ENCODE measurements at places on chromosomes 2 and 18. TPM values are rescaled to one million over a fixed set of nuclear protein-coding genes. Genes with fewer than 3 reads are reported as not detected.

GRCh38 chr2:151138507-151138906 lies 123.2 kb downstream of the RBM43 start:
- DNase-seq = no peak
- H3K36me3 ChIP-seq = no peaks in the 10 kb centered on the region
- H3K4me1 ChIP-seq = no peaks in the 10 kb centered on the region

DNA sequence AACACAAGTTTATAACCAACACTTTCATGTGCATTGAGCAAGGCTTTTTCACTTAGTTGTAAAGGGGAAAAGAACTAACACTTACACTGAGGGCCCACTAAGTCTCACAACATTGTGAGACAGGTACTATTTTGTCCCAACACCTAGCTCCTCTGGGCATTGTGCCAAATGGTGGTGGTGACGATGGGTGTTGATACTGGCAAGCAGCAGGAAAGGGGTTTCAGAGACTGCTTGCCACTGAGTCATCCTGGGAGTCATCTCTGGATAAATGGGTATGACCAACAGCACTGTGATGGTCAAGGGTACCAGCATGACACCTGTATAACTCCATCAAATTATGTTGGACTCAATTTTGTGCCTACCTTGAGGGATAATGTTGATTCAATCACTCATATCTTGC lies 138.8 kb upstream of the ITGA6 start:
- no peaks in the 10 kb centered on the region for H3K27me3 ChIP-seq
- no peaks in the 10 kb centered on the region for H3K36me3 ChIP-seq
- no peak overlapping the region for H3K27ac ChIP-seq
- no peak for DNase-seq

DNA sequence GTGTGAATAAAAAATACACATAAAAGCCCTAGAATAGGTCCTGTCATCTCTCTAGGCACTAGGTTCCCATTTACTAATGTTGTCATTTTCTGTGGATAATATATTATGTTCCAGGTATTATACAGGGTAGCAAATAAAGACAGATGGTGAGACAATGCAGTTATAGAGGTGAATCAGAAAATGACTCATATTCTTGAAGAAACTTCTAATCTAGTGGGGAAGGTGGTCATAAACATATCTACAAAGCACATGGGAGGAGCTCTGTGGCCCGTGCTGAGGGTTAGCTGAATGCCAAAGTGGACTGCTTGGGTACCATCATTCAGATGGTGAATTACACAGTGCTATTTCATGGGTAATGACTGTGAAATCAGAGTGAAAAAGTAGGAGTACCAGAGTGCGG lies 700.9 kb downstream of the ERBB4 start:
- no peaks in the 10 kb centered on the region for H3K27me3 ChIP-seq
- H3K27ac ChIP-seq = no peak overlapping the region
- no peaks in the 10 kb centered on the region for H3K4me1 ChIP-seq
- DNase-seq = no peak
- no peaks in the 10 kb centered on the region for H3K36me3 ChIP-seq
- H3K4me3 ChIP-seq = no peak overlapping the region

DNA sequence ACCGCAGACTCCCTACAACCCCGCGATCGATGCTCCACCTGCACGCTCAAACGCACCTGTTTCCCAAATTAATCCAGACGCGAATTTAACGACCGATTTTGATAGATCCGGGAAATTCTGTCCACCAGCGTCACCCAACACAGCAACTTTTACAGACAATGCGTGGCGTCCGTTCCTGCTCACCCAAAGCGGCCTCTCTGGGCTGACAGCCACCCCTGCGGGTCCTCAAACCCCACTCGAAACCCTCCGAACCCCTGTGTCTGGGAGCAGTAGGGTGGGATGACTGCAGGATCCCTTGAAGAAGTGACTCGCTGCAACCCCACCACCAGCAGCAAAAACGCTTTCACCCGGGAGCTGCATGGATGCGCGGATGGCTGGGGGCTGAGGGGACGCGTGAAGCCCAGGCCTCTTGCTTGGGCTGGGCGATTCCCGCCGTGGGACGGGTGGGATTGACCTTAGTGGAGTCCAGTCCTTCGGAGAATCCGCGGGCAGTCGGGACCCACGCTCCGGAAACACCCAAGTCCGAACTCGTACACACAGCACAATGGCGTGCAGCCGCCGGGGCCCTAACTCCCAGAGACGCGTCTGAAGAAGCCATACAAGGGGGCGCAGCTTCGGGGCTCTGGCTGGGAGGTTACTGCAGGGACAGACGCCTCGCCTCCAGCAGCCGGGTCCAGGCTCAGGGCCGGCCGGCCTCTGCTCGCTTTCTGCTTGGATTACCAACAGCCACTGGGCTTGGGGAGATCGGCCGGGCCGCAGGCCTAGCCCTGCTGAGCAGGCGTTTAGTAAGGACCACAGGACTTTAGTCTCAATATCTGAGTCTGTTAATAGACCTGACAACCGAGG lies 31.1 kb upstream of the ATP6V1B1 start:
- no peaks in the 10 kb centered on the region for H3K36me3 ChIP-seq
- no peaks in the 10 kb centered on the region for H3K4me1 ChIP-seq
- no peak overlapping the region for H3K4me3 ChIP-seq
- H3K27me3 ChIP-seq = peaks cover 27% of the 10 kb centered on the region
- no peak for DNase-seq

The GPR45 gene
- total RNA-seq = not detected

All from GM12878 (cell line).